WERI-Rb-1 (cell line): ENCODE measurements at places on chromosomes 7 and 10.
A peak's percentile ranks its signal among the peaks of the same experiment; 100 is the strongest.

GRCh38 chr10:89946106-89946505 is 244.7 kb downstream of the KIF20B start:
- no peak for DNase-seq

- DNase-seq, result no peak
These were observed 1.2 kb upstream of the ANLN start for GRCh38 chr7:36388423-36388822.

- DNase-seq, result no peak
These were observed 53.4 kb downstream of the DENND2A start for GRCh38 chr7:140587243-140587642.

DNA sequence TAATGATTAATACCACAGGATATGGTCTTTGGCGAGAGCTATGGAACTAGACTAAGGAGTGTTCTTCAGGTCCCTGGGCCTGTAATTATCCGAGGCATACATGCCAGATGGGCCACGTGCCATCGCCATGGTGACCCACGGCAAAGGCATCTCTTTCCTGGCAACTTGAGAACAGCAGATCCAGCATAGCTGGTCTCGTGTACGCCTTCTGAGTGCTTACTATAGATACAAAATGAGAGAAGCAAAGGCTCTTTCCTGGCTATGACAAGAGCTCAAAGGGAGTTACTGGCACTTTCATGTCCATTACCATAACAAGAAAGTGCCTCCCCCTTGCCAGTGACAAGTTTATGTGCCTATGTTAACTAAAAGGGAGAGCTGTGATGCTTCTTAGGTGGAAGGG is 26.0 kb upstream of the GLI3 start:
- peak; percentile 19 for DNase-seq

- no peak for DNase-seq
These were observed 68.9 kb upstream of the HDAC9 start for GRCh38 chr7:18426564-18427226.

DNA sequence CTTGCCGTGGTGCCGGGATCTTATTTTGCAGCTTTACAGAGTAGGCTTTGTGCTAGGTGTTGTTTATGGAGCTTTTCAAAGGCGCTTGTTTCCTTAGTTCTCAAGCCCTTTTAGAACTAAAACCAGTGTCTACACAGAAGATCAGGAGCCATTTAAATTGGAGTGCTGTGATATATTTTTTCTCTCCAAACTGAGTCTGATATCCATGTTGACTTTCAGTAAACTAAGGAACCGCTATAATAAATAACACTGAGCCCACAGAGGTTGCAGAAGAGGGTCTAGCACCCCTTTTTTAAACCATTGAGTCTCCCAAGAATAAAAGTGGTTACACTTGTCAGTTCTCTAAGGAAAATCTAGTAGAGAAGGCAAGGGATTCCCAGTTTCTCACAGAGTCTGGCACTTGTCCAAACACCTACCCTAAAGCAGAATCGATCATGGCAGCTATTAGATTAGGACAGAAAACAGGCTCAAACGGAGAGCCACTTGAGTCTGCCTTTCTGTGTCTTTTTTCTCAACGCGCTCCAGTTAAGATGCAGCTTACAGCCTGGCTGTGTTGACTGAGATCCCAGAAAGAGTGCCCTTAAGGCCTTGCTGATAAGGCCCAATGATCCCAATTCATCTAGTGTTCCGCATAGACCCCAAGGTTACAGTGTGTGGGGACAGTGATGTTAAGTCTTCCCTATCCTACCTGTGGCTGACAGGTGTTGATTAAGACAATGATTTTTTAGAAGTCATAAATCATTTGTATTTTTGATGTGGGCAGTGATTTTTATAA is 804 bp downstream of the TMEM106B start:
- DNase-seq, result peak; percentile 14

DNA sequence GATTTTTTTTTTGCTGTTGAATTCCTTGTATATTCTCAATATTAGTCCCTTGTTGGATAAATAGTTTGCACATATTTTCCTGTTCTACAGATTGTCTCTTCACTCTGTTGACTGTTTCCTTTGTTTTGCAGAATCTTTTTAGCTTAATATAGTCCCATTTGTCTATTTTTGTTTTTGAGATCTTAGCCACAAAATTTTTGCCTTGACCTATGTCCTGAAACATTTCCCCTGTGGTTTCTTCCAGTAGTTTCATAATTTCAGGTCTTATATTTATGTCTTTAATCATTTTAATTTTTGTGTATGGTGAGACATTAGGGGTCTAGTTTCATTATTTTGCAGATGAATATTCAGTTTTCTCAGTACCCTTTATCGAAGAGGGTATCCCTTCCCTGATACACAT is 92.7 kb downstream of the LANCL2 start:
- DNase-seq, result no peak

DNA sequence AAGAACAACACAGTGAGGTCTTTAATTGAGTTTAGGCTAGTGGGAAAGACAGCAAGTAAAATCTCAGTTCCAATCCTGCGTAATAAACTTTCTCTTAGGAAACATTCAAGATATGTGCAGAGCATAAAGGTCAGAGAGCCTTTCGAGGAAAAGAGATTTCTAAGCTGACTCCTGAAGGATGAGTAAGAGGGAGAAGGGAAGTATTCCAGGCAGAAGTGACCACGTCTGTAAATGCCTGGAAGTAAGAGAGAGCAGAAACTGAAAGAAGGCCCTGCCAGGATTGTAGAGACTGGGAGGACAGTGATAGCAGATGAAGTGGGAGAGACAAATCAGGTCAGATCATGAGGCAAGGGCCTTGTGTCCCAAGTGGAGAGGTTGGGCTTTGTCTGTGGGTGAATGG is 41.8 kb downstream of the PNLIPRP3 start:
- no peak for DNase-seq

DNA sequence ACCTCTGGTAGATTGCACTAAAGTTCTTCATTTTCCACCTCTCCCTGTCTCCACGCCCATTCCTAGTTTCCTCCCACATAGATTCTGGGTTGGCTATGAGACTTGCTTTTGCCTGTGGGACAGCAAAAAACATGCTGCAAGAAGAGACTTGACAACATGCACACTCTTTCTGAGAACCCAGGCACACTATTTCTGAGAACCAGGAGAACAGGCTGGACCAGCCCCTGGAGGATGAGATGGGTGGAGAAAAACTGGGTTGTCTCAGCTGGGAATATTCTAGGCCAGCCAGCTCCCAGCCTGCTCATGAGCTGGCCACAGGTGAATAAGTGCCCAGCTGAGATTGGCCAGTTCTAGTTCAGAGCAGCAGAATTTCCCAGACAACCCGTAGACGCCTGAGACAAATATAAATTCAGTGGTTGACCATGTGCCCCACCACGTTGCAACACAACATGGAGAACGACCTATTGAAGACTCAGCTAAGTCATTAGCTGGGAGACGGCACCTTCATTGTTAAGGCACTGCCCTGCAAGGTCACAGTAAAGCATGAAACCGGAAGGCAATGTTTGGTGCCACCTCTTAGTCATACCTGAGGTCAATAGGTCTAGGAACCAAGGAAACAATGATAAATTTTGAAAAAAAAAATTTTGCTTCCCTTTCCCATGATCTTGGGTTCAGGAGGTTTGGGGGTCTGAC is 92.7 kb upstream of the AKR1E2 start:
- DNase-seq, result no peak

DNA sequence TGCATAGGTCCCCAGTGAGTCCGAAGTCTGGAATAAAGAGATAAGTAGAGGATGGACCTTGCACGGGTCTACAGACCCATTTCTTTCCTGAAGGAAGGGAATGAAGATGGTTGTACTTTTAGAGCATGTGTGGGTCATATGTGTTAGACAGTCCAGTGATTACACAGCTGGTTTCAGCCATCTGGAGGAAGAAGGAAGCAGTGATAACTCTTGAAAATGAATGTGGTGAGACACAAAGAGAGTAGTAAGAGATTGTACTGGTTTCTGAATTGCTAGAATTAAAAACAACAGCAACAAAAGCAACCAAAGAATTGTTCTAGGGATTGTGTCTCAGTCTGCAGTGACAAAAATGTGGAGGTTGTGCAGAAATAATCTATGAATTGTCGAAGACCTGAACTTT is 258.9 kb downstream of the SUGCT start:
- no peak for DNase-seq

- peak; percentile 83 for DNase-seq
These were observed 6.2 kb upstream of the AHCYL2 start for GRCh38 chr7:129218514-129219062.

GRCh38 chr7:75575488-75576121 is 83.5 kb downstream of the SPDYE5 start:
- DNase-seq, result peak; percentile 59

DNA sequence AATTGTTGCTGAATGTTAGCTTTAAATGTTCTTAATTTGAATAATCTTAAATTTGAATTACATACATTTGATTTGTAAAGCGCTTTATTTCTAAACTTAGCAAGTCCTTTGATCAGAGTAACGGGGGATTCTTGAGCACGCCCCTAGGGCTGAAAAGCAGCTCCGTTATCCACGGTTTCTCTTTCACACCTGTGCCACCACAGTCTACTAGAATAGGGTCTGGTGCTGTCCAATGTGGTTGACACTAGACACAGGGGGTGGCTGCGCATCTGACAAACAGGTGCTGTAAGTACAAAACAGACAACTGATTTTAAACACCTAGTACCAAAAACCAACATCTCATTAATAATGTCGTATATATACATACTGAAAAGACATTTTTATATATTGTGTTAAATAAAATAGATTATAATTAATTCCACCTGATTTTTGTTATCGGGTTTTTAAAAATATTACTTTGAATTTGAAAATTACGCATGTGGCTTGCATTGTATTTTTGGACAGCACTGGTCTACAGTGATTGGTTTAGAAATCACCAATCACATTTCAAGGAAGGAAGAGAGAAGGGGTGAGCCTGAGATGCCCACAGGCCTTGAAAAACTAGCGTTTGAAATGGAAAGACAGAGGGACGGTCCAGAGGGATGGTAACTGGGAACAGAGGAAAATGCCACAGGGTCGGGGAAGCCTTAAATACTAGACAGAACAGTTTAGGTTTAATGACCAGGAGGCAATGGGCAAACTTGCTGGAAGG is 7.3 kb downstream of the SEPHS1 start:
- no peak for DNase-seq

- no peak for DNase-seq
These were observed 224.7 kb downstream of the GLRX3 start for GRCh38 chr10:130360826-130361311.

GRCh38 chr7:140903741-140904480 is 20.8 kb downstream of the BRAF start:
- DNase-seq, result no peak

- no peak for DNase-seq
These were observed 29.6 kb downstream of the COL13A1 start for GRCh38 chr10:69831231-69831855.

DNA sequence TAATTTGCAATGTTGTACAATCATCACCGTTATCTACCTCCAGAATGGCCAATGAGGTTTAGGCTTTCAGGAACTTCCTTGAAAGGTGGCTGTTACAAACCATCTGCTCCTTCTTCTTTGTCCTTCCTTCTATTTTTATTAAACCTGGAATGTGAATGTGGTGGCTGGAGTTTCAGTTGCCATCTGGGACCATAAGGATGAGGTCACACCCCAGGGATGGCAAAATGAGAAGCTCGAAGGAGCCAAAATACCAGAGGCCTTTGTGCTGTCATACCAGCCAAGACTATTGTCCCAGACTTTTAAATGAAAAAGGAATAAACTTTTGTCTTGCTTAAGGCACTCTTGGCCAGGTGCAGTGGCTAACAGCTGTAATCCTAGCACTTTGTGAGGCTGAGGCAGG is 30.9 kb upstream of the LMTK2 start:
- DNase-seq, result no peak

GRCh38 chr10:6995341-6995740 is 415.3 kb upstream of the PRKCQ start:
- no peak for DNase-seq

- DNase-seq, result peak; percentile 56
These were observed 563.6 kb upstream of the SEMA3D start for GRCh38 chr7:85750454-85750949.

- no peak for DNase-seq
These were observed 26.4 kb downstream of the MAPK8 start for GRCh38 chr10:48332871-48333216.

DNA sequence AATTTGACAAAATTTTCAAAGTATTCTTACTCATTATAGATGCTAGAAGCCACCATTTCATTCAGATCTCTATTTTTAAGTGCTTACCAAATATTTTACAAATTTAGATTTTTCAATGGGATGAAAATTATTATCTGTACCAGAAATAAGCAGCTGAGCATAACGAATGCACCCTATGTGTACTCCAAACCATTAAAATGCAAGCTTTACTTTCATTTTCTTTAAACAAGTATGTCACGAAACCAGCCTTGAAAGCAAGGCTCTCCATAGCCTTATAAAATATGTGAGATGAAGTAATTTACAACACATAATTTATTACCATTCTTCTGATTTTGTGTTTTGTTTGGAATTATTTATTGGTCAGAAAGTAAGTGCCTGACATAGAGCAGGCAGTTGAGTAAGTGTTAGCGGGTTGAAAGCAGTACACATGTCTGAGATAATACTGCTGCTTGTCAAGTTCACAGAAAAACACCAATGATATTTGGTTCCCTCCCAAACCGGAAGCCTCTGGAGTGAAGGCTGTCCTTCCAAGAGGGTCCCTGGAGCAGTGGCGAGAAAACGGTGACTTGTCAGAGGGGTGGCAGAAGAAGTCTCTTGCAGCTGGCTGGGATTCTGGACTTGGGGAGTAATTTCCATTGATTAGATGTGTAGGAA is 322.7 kb upstream of the PFKP start:
- no peak for DNase-seq

GRCh38 chr7:44887293-44887692 is 2.0 kb upstream of the PURB start:
- no peak for DNase-seq

GRCh38 chr10:128879441-128880140 is 587.5 kb upstream of the MGMT start:
- no peak for DNase-seq

- DNase-seq, result no peak
These were observed 34.8 kb upstream of the GPR37 start for GRCh38 chr7:124800386-124800785.

DNA sequence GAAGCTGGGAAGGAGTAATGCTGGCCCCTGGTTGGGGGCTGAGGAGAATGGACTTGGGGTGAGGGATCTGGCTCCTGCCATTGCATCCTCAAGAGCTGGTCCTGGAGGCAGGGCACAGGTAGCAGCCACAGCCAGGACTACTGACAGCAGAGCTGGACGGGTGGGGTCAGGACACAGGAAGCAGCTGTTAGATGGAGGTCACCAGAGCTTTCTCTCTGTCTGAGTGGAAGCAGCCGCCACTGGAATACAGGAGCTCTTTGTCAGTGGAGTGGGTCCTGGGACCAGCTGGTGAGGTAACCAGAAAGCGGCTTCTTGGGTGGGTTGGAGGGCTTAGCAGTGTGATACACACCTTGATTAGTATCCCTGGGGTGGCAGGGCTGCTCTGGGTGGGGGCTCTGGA is 58.1 kb upstream of the AQP1 start:
- no peak for DNase-seq
